Aorta (tissue), 5 donors: ENCODE measurements at places on chromosomes 11 and 22. TPM values are rescaled to one million over a fixed set of nuclear protein-coding genes. Genes with fewer than 3 reads are reported as not detected.

The TEX12 gene
- 0.97 TPM for total RNA-seq

The CCDC81 gene
- 1.5 TPM for total RNA-seq

The TRIM66 gene
- 9.4 TPM for total RNA-seq

The ADAMTS8 gene
- 64.9 TPM for total RNA-seq

The ANAPC15 gene
- 24.6 TPM for total RNA-seq

The PDE2A gene
- 53.7 TPM for total RNA-seq

The APOL1 gene
- 50.0 TPM for total RNA-seq

The GGT5 gene
- 50.8 TPM for total RNA-seq

The TNNI2 gene
- 2.2 TPM for total RNA-seq

The BAIAP2L2 gene
- 0.48 TPM for total RNA-seq

The NFAM1 gene
- total RNA-seq: 5.3 TPM

The AMPD3 gene
- 16.9 TPM for total RNA-seq

The RIMBP3C gene
- total RNA-seq: not detected

The GAL3ST3 gene
- total RNA-seq: not detected

The RTN4RL2 gene
- 1.1 TPM for total RNA-seq

The OR2AG2 gene
- total RNA-seq: 0.10 TPM

The TMEM151A gene
- total RNA-seq: not detected

The FAM111B gene
- 0.65 TPM for total RNA-seq

The LRRC56 gene
- 1.0 TPM for total RNA-seq

The MPPED2 gene
- 7.5 TPM for total RNA-seq

The INTS4 gene
- 40.2 TPM for total RNA-seq

The CBLIF gene
- not detected for total RNA-seq

The WNT7B gene
- not detected for total RNA-seq

The CATSPER1 gene
- 1.0 TPM for total RNA-seq

The IGLL1 gene
- total RNA-seq: not detected

The CLDN5 gene
- 43.7 TPM for total RNA-seq

The MMP13 gene
- not detected for total RNA-seq

The CADM1 gene
- 9.8 TPM for total RNA-seq

The MS4A8 gene
- total RNA-seq: not detected

The CDON gene
- total RNA-seq: 50.3 TPM

The SYT13 gene
- 0.36 TPM for total RNA-seq

The TEX54 gene
- not detected for total RNA-seq

The PTPN5 gene
- 1.5 TPM for total RNA-seq

The CCDC117 gene
- 20.3 TPM for total RNA-seq

The TMPRSS13 gene
- 0.45 TPM for total RNA-seq

The BATF2 gene
- total RNA-seq: 2.5 TPM

The PRRG4 gene
- 2.0 TPM for total RNA-seq

The MIF gene
- total RNA-seq: 316 TPM

The PGM2L1 gene
- total RNA-seq: 13.5 TPM

The OR2AG1 gene
- not detected for total RNA-seq
